ENCODE measurements at places on chromosomes 6 and 20.

- DNase-seq = no peak
These were observed 248.0 kb downstream of the CDC5L start for GRCh38 chr6:44635486-44635885.

- no peak for DNase-seq
These were observed 234.1 kb downstream of the TMEM242 start for GRCh38 chr6:157089258-157089657.

GRCh38 chr6:38827024-38827423 is 111.9 kb downstream of the DNAH8 start:
- no peak for DNase-seq

GRCh38 chr20:47315339-47316056 is 41.0 kb downstream of the ZMYND8 start:
- no peak for DNase-seq

DNA sequence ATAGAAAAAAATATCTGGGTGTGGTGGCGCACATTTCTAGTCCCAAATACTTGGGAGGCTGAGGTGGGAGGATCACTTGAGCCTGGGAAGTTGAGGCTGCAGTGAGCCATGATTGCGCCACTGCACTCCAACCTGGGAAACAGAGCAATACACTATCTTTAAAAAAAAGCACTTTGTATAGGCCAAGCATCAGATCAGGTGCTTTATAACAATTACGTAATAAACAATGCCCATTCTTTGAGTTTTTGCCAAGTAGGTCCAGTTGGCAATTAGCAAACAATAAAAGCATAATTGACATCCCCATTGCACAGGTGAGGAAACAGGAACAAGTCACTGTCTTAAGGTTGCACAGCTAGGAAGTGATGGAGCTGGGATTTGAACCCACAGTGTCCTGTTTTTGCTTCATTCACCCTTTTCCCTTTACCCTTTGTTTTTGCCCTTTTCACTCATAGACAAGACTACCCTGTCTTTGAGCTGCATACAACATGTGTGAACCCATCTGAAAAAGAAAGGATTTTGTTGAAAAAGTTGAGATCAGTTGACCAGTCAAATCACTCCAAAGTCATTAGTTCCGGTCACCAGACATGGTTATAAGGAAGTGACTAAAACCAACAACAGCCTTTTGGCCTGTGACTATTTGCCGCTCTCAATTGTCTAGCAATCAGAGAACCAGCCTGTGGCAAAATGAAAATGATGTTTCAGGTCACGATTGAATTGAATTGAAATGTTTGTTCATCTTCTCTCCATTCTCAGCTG is 303.6 kb downstream of the TFAP2C start:
- DNase-seq = no peak

- no peak for DNase-seq
These were observed 20.5 kb upstream of the MC3R start for GRCh38 chr20:56228021-56228420.

All from large intestine (tissue), 12 donors.